Cerebellar cortex (tissue), 1 donor: ENCODE measurements at places on chromosomes 7 and 10.

- DNase-seq = peak; percentile 79
These were observed 197.4 kb downstream of the RNLS start for GRCh38 chr10:88385601-88386203.

GRCh38 chr10:5442065-5442989 lies 30.0 kb downstream of the NET1 start:
- DNase-seq = peak; percentile 63

DNA sequence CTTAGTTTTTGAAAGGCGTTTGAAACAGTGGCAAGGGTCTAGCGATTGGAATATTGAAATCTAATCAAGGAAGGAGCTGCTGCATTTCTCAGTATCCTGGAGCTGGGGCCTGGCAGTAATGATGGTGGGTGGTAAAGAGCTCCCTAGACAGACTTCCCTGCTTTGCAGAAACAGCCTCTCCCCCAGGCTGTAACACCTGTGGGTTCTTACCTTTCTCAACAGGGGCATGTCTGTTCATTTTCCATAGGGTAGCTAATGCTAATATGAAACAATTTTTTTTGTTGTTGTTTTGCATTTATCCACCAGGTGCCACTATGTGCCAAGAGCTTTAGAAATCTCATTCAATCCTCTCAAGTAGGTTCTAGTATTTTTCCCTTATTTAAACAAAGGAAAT lies 345.5 kb downstream of the REEP3 start:
- peak; percentile 64 for DNase-seq

GRCh38 chr10:102118867-102119266 lies 1.3 kb downstream of the LDB1 start:
- peak; percentile 39 for DNase-seq

GRCh38 chr10:4370376-4370775 lies 455.6 kb upstream of the AKR1E2 start:
- no peak for DNase-seq

DNA sequence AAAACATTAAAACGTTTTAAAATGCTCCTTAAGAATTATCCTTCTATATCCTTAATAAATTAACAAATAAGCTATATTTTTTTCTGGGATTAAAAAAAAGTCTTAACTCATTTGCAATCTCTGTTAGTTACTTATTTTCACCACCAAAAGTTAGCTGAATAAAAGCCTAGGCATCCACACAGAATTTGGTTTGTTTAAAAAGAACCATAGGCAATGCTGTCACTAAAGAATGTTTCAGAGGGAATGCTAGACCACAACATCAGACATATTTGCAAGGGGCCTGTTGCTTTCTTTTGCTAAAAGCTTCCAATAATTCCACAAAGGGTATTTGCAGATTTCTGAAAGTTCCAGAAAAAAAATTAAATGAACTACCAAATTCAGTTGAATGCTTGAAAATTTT lies 244.2 kb downstream of the POU6F2 start:
- DNase-seq = no peak

GRCh38 chr10:26779176-26779860 lies 81.4 kb downstream of the ABI1 start:
- no peak for DNase-seq

DNA sequence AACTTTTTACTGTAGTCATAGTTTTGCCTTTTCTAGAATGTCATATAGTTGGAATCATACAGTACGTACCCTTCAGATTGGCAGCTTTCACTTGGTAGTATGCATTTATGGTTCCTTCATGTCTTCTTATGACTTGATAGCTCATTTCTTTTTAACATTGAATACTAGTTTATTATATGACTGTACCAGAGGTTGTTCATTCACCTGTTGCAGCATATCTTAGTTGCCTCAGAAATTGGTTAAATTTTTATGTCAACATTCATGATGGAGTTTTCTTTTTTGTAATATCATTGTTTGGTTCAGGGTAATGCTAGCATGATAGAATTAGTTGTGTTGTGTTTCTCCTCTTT lies 94.8 kb upstream of the CDK13 start:
- no peak for DNase-seq

GRCh38 chr7:115340828-115341227 lies 418.9 kb downstream of the MDFIC start:
- no peak for DNase-seq

- peak; percentile 93 for DNase-seq
These were observed 20.7 kb upstream of the RAPGEF5 start for GRCh38 chr7:22377703-22378102.

GRCh38 chr7:7972922-7973594 lies 4.5 kb downstream of the GLCCI1 start:
- peak; percentile 57 for DNase-seq

DNA sequence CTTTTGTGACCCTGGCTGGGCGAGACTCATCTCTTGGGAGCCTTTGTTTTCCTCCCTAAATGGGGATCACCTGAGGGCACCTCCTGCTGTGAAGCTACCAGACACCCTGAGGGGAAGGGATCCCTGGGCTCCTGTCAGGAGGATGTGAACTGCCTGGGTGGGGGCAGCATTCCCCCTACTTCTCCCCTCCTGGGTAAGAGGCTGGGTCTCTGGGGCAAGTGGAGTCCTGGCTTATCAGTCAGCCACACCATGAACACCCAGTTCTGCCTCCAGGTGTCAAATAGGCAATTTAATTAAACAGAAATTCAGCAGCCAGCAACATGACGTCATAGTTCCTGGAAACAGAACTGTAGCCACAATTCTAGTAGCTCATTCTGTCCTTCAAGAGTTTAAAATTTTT lies 97.7 kb upstream of the RET start:
- DNase-seq = no peak

GRCh38 chr7:5694912-5695726 lies 86.3 kb downstream of the RNF216 start:
- DNase-seq = no peak
